ENCODE measurements at places on chromosomes 1 and 21.

DNA sequence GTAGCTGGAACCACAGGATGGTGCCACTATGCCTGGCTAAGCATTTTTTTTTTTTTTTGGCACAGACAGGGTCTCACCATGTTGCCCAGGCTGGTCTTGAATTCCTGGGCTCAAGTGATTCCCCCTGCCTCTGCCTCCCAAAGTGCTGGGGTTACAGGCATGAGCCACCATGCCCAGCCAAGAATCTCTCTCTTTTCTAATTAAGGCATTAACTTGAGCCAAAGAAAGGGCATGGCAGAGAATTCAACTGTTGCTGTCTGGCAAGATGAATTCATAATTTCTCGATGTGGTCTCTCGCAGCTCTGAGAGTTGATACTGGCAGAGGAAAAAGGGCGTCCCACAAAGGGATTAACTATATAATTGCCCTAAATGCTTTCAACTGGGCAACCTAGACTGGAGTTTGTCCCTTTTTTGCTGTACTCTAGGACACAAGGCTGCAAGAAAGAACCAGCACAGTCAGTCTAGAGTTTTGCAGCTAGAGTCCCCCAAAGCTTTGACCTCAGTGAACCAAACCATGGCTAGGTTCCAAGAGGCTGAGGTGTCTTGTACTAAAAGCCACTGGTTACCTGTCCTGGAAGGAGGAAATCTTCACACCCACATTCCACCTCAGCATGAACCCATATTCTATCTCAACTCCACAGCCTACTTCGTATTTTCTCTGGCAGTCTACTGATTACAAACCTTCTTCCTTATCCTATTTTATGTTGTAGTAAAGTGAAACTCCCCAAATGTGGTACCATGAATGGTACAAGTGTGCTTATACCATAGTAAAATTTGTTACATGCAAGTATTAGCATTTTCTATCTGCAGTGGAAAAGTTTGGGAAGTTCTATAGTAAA lies 51.2 kb downstream of the OPTC start:
- DNase-seq: no peak

DNA sequence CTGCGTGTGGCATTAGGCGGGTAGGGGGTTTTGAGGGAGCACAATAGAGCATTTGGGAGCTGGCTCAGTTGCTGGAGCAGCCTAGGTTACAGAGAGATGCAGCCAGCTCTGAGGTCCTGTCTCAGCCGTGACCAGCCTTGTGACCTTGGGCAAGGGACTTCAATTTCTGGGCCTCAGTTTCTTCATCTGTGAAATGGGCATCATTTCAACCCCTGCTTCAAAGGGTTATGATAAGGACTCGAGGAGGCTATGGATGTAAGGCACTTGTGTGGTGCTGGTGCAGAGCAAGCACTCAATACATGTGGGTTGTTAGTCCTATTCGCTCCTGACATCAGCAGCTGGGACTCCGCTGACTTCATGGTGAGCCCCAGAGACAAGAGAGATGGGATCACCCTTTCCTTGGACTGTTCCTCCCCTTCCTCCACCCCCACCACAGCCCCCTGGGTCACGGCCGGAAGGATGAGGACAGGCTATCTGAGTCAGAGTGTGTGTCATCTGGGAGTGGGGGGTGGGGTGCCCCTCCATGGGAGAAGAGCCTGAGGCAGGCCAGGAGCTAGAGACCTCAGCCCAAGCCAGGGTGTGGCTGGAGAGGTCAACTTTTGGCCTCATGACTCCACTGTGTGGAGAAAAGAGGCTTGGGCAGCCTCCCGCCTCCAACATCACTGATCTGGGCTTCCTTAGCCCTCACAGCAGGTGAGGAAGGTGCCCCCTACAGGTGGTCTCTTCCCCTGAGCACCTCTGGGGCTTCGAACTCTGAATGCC lies 71.4 kb upstream of the ZBTB40 start:
- no peak for DNase-seq

DNA sequence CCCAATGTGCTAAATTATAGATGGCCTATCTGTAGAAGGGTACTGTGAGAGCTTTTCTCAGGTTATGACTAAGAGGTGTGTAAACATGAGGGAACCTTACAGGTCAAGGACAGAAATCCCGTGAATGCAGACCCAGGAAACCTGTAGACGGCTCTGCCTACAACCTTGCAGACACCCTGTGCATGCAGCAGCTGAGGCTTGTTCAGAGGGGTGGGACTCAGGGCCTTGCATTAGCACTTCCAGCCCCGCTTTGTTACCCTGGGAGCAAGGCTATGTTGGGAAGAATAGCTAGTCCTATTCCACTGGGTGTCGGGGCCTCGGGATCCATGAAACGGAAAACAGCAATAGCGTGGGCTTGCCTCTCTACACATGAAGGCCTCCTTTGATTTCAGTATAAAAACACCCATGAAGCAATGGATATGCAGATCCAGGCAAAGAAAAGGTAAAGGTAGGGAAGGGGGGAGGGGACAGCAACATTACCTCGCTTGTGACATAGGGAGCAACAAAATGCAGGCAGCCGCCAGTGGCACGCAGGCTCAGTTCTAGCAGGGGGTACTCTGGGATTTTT lies 9.5 kb upstream of the NDUFS5 start:
- DNase-seq: no peak

DNA sequence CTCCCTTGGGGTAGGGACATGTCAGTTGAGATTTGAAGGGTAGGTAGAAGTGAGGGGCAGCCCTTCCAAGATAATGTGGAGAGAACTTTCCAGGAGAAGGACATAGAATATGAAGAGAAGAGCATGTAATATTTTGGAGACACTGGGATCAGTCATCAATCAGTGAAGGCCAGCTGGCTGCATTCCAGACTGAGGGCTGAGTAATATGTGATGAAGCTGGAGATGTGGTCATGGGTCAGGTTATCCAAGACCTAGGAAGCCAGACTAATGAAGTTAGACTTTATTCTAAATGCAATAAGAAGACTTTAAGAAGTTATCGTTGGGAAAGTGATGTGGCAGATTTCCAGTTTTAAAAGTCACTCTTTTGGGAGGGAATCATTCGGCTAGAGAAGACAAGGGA lies 262.0 kb downstream of the HMCN1 start:
- DNase-seq: peak; percentile 81

DNA sequence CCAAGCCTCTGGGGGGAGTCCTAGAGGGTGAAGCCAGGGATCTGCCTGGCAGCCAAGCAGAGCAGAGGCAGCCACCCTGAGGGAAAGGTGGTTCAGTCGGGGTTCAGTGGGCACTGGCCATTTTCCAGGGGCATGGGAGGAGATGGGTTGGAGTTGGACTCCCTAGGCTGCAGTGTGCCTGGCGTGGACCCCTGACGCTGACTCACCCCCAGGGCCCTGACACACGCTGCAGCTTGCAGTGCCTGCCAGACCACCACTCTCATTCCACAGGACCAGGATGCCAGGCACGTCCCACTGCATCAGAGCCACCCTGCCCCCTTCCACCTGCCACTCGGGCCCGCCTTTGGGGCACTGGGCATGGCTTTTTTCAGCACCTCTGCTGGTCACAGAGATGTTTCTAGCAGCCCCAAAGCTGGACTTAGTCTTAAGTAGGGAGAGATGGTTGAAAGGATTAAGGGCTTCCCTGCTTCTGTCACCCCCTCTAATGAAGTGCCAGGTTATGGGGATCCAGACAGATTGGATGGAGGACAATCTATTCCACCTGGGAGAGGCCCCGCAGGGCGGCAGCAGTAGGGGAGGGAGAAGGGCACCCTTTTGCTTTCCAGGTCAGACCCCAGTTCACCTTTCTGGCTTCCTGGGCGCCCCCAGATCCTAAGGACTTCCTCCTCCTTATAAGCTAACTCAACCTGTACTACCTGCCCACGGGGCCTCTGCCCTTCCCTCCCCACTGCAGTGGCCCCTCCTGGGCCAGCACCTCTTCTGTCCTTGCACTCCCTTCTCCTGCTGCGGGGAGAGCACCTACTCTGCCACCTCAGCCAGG lies 1.6 kb downstream of the SYT2 start:
- no peak for DNase-seq

Measured in GOT3 (cell line).